ENCODE measurements at places on chromosomes 2 and 18.

DNA sequence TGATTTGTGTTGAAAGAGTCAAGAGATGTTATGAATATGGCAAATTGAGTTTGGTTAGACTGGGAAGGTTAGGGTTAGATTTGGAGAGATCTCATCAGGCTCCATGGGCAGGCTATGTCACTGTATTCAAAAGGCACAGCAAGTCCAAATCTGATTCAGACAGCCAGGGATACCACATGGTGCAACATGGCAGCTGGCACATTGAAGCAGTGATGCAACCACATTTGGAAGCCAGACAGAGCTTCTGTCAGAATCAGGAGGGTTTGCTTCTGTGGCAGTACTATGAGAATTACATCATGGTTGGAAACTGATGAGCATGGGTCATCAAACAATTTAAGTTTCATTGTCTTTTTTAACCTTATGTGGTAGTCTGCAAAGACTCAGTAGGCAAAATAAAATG lies 772.2 kb downstream of the SUCLG1 start:
- H3K4me3 ChIP-seq: no peak overlapping the region
- H3K27me3 ChIP-seq: no peaks in the 10 kb centered on the region
- no peaks in the 10 kb centered on the region for H3K36me3 ChIP-seq
- no peak overlapping the region for H3K27ac ChIP-seq
- no peak for DNase-seq

GRCh38 chr2:39158351-39158750 lies 37.5 kb upstream of the SOS1 start:
- H3K27ac ChIP-seq: no peak overlapping the region
- no peak overlapping the region for H3K4me3 ChIP-seq
- no peaks in the 10 kb centered on the region for H3K36me3 ChIP-seq
- DNase-seq: no peak
- no peaks in the 10 kb centered on the region for H3K4me1 ChIP-seq

DNA sequence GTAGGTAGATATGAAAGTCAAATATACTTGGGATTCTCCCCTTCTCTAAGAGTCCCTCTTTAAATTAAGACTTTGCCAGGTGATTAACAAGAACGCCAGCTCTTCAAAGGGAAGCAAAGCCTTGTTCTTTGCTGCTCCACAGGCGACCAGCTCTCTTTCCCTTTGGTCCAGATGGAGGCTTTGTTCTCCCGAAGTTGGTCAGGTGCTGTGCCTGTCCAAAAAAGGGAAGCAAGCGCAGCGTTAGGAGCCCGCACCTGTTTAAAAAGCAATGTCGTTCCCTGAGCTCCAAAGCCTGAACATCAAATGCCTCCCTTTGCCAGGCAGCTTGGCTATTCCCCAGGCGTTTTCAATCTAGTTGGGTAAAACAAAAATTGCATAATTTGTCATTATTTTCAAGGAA lies 1913.1 kb upstream of the PIK3C3 start:
- H3K4me3 ChIP-seq: no peak overlapping the region
- no peaks in the 10 kb centered on the region for H3K27me3 ChIP-seq
- DNase-seq: no peak
- no peaks in the 10 kb centered on the region for H3K36me3 ChIP-seq
- H3K27ac ChIP-seq: no peak overlapping the region

DNA sequence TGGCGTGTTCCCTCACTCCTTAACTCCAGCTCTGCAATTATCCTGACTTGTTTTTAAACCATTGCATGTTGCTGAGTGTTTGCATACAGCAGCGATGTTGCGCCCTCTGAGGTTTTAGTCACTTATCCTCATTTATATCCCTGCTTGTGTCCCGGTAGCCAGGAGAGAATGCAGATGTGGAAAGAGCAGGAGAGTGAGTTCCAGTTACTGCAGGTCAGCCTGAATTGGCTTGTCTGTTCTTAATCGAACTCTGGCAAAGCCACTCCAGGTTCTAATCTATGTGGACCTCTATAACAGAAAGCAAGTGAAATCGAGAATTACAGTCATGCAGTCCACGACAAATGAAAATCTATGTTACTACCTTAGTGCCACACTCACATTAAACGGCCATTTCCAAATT lies 295.1 kb upstream of the REV1 start:
- no peaks in the 10 kb centered on the region for H3K4me1 ChIP-seq
- peaks cover 4% of the 10 kb centered on the region for H3K27me3 ChIP-seq
- H3K36me3 ChIP-seq: peaks cover 2% of the 10 kb centered on the region
- no peak for DNase-seq

- no peaks in the 10 kb centered on the region for H3K36me3 ChIP-seq
- H3K27ac ChIP-seq: no peak overlapping the region
- peaks cover 10% of the 10 kb centered on the region for H3K27me3 ChIP-seq
- no peaks in the 10 kb centered on the region for H3K4me1 ChIP-seq
- DNase-seq: no peak
- H3K4me3 ChIP-seq: no peak overlapping the region
These were observed 172.3 kb downstream of the INO80D start for GRCh38 chr2:205913668-205914067.

DNA sequence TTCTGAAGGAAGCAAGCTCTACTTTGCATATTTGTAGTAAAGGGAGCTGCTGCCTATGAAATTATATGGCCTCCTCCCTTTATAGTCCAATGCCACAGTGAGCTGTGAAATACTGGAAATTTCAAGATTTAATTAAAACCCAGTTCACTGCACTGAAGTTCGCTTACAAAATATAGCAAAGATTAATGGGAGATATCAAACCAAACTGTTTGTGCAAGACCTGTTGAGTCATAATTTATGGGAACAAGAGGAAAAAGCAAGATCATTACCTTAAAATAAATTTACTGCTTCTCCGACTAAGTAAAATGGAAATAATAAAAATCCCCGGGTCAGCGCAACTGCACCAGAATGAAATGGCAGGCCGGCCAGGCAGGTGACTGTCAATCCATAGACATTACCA lies 215.5 kb upstream of the RAB6C start:
- H3K36me3 ChIP-seq: no peaks in the 10 kb centered on the region
- H3K27ac ChIP-seq: no peak overlapping the region
- peaks cover 3% of the 10 kb centered on the region for H3K27me3 ChIP-seq
- no peak overlapping the region for H3K4me3 ChIP-seq

DNA sequence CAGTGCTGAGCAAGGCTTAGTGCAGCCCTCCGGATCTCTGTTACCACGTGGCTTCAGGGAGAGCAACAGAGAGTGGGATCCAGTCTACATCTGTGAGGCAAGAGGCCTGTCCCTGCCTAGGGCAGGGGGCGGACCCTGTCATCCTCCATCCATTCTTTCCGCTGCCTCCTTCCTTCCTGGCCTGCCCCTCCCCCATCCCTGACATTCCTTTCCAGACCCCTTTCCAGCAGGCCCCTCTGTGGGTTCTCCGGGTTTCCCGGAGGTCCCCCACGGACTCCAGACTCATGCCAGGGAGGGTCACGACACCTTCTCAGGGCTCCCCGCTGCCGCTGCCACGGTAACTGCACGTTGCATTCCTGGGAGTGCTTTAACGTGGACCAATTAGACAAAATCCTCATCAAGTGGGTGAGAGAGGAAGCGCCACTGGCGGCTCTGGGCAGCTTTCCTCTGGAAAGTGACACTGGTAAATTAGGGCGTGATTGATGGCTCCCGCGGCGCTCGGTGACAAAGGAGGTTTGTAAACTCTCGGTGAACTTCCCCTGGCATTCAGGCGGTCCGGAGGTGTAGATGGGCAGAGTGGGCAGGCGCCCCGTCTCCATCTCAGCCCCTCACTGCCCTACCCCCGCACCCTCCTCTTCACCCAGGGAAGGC lies 11.4 kb downstream of the ATOH8 start:
- no peak for DNase-seq
- no peaks in the 10 kb centered on the region for H3K36me3 ChIP-seq
- peaks cover 34% of the 10 kb centered on the region for H3K27me3 ChIP-seq
- H3K27ac ChIP-seq: no peak overlapping the region

DNA sequence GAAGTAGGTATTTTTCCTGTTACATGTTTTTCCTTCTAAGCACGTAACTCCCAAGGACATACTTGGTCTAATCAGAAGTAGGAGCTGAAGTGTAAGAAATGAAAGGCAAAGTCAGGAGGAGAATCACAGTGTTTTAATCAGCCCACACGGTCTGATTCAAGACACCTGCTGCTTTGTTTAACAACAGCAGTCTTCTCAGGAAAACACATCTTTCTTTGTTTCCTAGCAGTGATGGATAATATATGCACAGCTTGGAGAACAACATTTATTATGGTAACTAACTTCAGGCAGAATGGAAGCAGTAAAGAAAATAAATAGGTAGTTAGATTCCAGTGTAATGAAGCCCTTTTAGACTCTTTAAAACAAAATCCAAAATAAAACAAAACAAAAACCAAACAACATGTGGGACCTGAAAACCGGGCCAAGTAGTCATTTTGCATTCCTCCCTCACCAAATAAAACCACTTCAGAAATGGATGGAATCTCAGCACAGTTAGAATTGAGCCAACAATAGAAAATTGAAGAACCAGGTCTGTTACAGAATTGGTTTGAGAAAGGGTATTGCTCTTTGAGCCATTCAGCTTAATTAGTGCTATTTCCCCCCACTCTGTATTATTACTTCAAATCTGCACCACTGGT lies 61.1 kb upstream of the UGP2 start:
- peaks cover 5% of the 10 kb centered on the region for H3K27me3 ChIP-seq
- no peak for DNase-seq
- H3K27ac ChIP-seq: no peak overlapping the region
- peaks cover 4% of the 10 kb centered on the region for H3K36me3 ChIP-seq

GRCh38 chr18:43155842-43156241 lies 40.4 kb upstream of the RIT2 start:
- H3K27me3 ChIP-seq: no peaks in the 10 kb centered on the region
- H3K36me3 ChIP-seq: no peaks in the 10 kb centered on the region
- no peak overlapping the region for H3K4me3 ChIP-seq
- no peaks in the 10 kb centered on the region for H3K4me1 ChIP-seq
- H3K27ac ChIP-seq: no peak overlapping the region
- DNase-seq: no peak

DNA sequence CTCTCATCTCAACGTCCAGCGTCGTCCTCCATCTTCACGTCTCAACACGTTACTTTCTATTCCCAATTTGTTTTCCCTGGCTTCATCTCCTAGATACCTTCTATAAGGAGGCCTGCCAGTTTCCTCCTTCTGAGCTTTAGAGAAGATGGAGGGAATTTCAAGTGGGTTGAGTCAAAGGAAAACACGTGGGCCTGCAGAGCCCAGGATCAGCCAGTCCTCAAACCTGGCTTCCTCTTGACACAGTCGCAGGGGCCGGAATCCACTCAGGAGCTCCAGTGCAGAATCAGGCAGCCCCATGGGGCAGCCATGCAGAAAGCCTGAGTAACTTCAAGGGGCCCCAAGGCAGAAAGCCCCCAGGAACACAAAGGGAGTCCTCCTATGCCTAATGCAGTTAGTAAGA lies 14.5 kb upstream of the APCDD1 start:
- DNase-seq: no peak
- H3K27me3 ChIP-seq: peaks cover 4% of the 10 kb centered on the region
- H3K4me3 ChIP-seq: no peak overlapping the region
- no peaks in the 10 kb centered on the region for H3K4me1 ChIP-seq
- no peaks in the 10 kb centered on the region for H3K36me3 ChIP-seq

GRCh38 chr2:26008851-26009566 lies 24.9 kb upstream of the RAB10 start:
- H3K4me1 ChIP-seq: no peaks in the 10 kb centered on the region
- no peaks in the 10 kb centered on the region for H3K27me3 ChIP-seq
- H3K4me3 ChIP-seq: no peak overlapping the region
- H3K27ac ChIP-seq: no peak overlapping the region

DNA sequence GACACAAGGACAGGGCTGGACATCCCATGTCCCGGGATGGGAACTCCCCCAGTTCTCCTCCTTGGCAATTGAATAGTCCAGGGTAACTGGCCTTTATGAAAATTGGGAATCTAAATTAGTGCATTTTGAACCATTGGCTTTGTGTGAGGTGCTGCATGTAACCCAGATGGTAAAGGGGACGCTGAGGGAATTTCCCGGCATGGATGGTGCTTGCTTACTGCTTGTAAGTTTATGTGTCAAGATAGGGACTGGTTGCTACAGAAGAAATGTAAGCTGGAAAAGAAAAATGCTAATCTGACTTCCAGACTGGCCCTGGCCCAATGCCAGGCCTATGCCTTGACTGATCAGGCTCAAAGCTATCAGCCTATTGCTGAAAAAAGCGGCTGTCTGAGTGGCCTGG lies 1096.7 kb upstream of the DDX18 start:
- no peak for DNase-seq
- no peaks in the 10 kb centered on the region for H3K4me1 ChIP-seq
- no peaks in the 10 kb centered on the region for H3K36me3 ChIP-seq
- no peak overlapping the region for H3K4me3 ChIP-seq

DNA sequence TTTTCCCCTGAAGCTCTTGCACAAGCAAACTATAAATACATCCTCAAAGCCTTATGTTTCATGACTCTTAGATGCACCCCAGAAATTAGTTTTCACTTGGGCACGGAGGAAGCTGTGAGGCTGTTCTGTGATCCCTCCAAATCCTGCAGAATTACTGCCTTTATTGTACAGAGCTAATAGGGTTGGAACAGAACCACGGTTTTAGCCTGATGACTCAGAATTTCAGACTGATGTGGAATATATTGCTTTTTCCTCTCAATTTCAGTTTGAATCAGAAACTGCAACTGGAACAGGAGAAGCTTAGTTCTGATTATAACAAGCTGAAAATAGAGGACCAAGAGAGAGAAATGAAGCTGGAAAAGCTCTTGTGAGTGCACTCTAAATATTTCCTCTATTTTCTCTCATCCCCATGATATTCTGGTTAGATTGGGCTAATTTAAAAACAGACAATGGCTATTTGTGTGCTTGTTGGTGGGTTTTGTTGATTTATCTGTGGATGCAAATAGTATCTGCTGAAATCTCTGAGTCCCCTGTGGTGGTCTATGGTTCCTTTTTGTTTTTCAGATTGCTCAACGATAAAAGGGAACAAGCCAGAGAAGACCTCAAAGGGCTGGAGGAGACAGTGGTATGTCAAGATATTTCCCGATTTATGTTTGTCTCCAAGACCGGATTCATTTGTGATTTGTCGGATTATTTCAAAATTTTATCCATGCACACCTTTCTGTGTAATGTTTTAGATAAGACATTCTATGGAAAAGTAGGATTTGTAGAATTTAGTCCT lies 38.2 kb upstream of the LYPD6B start:
- no peaks in the 10 kb centered on the region for H3K27me3 ChIP-seq
- no peak for DNase-seq
- H3K4me3 ChIP-seq: no peak overlapping the region
- H3K4me1 ChIP-seq: peaks cover 8% of the 10 kb centered on the region
- peaks cover 20% of the 10 kb centered on the region for H3K36me3 ChIP-seq

GRCh38 chr18:79531386-79531785 lies 135.7 kb downstream of the NFATC1 start:
- H3K27me3 ChIP-seq: no peaks in the 10 kb centered on the region
- no peak overlapping the region for H3K4me3 ChIP-seq
- peaks cover 18% of the 10 kb centered on the region for H3K36me3 ChIP-seq
- no peak for DNase-seq
- H3K4me1 ChIP-seq: peaks cover 2% of the 10 kb centered on the region

- no peaks in the 10 kb centered on the region for H3K4me1 ChIP-seq
- no peak for DNase-seq
- H3K4me3 ChIP-seq: no peak overlapping the region
- no peak overlapping the region for H3K27ac ChIP-seq
These were observed 269.5 kb upstream of the ZSWIM2 start for GRCh38 chr2:187118331-187119099.

GRCh38 chr2:182664212-182664611 lies 51.8 kb upstream of the DNAJC10 start:
- H3K27ac ChIP-seq: no peak overlapping the region
- H3K27me3 ChIP-seq: no peaks in the 10 kb centered on the region
- no peaks in the 10 kb centered on the region for H3K36me3 ChIP-seq
- no peak overlapping the region for H3K4me3 ChIP-seq
- DNase-seq: no peak
- H3K4me1 ChIP-seq: peaks cover 4% of the 10 kb centered on the region

GRCh38 chr2:129605646-129606045 lies 373.8 kb upstream of the RAB6C start:
- H3K36me3 ChIP-seq: no peaks in the 10 kb centered on the region
- H3K27me3 ChIP-seq: peaks cover 3% of the 10 kb centered on the region
- no peak overlapping the region for H3K4me3 ChIP-seq
- no peaks in the 10 kb centered on the region for H3K4me1 ChIP-seq

- H3K4me1 ChIP-seq: peaks cover 2% of the 10 kb centered on the region
- H3K27ac ChIP-seq: no peak within 1 kb of the TSS
These were observed at the start of gene CHRNA1 for GRCh38 chr2:174764280-174765255. CHRNA1 (minus strand) TSS chr2:174764472; CDS start chr2:174764394, 78 bp downstream.

Data from activated CD4-positive, alpha-beta memory T cell treated with anti-CD3 and anti-CD28 coated beads for 36 hours (primary cell).